Sciatic nerve (tissue), 2 donors: ENCODE measurements at places on chromosomes 3 and 15. TPM values are rescaled to one million over a fixed set of nuclear protein-coding genes. Genes with fewer than 3 reads are reported as not detected.

POTEB3 gene
- total RNA-seq = not detected

MBNL1 gene
- 215 TPM for total RNA-seq

PLIN1 gene
- 57.4 TPM for total RNA-seq

LNP1 gene
- total RNA-seq = 3.4 TPM

ACKR4 gene
- total RNA-seq = 3.1 TPM

CELSR3 gene
- total RNA-seq = 1.5 TPM

CGGBP1 gene
- total RNA-seq = 69.2 TPM

DZIP1L gene
- total RNA-seq = 37.5 TPM

LRTM1 gene
- not detected for total RNA-seq

TGM5 gene
- not detected for total RNA-seq

GBE1 gene
- total RNA-seq = 40.1 TPM

ACOX2 gene
- 31.0 TPM for total RNA-seq

HRG gene
- total RNA-seq = not detected

GRCh38 chr3:151395806-151396205 lies 11.3 kb upstream of the P2RY12 start:
- DNase-seq = no peak

DNA sequence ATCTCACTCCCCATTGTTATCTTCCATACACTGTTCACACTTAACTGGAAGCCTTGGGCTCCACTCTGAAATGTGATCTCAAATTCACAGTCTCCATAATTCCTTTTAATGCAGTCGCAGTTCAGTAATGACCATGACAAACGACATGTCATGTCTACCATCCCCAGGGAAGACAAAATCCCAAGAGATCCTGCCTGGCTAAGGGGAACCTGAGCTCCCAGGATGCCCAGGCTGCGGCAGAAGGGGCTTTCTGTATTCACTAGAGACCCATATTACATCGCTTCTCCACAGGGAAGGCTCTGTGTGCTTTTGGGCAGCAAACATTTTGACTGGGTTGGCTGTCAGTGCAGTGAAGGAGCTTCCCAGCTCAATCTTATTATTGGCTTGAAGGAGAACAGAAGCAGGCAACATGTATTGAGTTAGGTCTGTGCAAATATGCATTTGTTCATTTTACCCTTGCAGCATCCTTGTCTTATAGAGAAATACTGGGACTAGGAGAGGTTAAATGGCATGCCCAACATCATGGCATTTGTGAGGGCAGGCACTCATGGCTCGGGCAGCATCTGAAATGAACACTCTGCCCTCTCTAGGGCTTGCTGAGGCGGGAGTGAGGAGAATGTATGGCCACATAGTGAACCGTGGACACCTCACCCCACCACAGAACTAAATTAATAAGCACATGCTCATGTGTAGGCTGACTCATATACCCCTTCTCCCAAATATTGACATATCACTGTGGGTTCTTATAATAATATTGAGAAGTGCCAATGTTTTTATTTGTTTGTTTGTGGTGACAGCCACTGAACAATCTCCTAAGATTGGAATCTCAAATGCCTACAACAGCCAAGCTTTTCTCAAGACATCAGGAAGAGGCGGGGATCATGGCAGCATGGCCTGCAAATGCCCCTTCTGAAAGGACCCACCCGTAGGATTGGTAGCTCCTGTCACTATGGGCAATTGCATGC lies 141.6 kb upstream of the FOXB1 start:
- DNase-seq = no peak

DNA sequence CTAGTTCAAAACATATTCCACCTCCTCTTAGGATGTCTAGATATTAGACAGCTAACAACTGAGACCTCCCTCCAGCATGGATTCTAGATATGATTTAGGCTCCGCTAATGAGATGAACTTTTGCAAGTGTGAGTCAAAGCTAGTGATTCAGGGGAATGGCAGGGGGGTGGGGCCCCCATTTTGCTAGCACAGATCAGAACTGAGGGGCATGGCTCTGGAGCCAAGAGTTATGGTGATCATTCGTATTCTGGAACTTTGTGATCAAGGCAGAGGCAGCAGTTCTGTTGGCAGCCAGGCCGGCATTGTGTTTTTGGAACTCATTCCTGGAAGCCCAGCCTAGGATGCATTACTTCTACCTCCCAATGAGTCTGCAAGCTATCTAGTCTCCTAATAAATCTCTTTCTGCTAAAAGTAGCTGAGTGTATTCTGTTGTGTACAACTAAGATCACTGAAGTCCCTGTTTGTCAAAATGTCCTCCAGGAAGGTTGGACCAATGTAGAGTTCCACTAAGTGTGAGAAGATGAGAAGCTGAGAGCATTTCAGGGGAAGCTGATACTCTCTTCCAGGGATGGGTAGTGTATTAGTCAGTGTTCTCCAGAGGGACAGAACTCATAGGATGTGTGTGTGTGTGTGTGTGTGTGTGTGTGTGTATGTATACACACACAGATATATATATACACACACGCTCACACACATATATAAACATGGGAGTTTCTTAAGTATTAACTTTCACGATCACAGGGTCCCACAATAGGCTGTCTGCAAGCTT lies 312.7 kb downstream of the TLE3 start:
- no peak for DNase-seq

DNA sequence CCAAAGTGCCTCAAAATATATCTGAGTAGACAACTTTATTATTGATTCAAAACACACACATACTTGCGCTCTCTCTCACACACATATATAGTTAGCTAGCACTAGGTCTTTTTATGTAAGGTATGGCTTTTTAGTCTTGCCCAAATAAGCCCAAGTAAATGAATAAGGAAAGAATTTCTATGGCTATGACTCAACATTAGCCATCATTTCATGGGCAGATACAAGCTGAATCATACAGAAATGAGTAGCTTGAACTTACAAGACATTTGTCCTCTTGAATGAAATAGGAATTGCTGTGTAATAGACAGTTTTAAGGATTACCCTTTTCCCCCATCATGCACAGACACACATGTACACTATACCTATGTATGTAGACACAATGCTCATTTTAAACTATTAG lies 4.9 kb downstream of the CADPS start:
- DNase-seq = no peak

DNA sequence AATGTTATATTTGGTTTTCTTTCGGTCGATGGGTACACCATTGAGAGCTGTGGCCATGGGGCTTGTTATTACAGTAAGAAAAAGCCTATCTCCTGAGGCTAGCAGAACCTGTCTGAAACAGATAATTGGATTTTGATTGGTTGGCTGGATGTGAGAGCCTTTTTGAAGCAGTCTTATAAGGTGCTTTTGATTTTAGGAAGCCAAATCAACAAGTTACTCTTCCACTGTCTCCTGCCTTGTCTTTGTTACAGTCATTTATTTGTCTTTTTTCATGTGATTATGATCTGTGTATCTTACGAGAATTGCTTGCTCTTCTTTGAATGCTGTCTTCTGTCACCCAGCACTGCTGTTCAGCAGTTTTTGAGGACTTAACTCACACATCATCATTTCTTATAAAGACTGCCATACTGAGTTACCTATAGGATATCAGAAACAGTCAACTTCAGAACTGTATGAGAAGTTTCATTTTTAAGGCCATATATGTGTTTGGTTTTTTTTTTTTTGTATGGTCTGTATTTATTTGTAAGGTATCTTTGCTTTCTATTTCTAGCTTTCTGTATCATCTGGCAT lies 51.1 kb downstream of the MEF2A start:
- no peak for DNase-seq

DNA sequence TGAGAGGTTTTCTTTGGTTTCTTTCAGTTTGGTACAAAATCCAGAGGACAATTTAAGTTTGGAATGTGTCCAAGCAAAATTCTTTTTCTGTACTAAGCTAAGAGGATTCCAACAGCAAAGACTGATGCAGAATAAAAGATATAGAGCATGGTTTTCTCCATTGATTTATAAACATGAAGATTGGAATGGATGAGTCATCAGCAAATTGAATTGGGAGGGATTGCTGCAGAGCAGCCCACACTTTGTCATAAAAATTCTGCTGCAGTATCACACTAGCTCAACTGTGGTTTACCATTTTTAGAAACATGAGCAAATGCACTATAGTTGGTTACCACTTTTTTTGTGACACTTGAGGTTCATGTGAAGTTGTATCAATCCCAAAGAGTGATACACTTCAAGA lies 16.1 kb upstream of the LARP6 start:
- DNase-seq = no peak

DNA sequence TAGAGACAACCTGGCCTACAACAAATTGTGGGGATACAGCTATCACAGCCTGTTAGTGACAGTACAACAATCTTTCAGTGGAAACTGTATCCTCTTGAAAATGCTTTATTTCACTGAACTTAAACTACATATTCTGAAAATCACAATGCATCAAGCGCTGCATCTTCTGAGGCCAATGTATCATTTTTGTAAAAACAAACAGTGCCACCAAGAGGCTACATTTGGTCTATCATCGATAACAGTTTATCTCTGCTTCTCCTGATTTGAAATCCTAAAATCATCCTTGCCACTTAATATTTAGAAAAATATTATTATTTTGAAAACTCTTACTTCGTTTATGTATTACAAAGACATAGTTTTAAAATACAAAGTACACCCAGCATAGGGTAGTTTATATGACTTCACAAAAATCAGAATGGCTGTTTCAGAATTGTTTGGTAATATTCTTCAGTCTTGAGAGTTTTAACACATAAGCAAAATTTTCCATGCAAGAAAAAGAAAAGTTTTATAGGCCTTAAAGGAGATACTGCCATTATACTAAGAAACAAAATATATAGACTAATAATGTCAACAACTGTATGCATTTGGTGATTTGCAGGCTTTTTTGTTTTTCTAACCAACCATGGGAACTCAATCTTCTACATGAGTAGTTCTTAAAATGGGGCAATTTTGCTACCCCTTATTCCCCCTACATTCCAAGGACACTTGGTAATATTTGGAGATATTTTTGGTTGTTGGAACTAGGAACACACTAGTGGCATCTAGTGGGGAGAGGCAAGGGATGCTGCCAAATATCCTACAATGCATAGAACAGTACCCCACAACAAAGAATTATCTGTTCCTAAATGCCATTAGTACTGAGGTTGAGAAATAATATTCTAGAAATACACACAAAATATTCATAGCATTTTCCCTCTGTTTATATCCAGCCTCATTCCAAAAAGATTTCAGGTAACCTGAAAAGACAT lies 42.3 kb downstream of the WDR72 start:
- DNase-seq = no peak

- no peak for DNase-seq
These were observed 8.6 kb upstream of the TRIM59 start for GRCh38 chr3:160458151-160458550.

- DNase-seq = no peak
These were observed 55.2 kb downstream of the TIPARP start for GRCh38 chr3:156729460-156730179.

DNA sequence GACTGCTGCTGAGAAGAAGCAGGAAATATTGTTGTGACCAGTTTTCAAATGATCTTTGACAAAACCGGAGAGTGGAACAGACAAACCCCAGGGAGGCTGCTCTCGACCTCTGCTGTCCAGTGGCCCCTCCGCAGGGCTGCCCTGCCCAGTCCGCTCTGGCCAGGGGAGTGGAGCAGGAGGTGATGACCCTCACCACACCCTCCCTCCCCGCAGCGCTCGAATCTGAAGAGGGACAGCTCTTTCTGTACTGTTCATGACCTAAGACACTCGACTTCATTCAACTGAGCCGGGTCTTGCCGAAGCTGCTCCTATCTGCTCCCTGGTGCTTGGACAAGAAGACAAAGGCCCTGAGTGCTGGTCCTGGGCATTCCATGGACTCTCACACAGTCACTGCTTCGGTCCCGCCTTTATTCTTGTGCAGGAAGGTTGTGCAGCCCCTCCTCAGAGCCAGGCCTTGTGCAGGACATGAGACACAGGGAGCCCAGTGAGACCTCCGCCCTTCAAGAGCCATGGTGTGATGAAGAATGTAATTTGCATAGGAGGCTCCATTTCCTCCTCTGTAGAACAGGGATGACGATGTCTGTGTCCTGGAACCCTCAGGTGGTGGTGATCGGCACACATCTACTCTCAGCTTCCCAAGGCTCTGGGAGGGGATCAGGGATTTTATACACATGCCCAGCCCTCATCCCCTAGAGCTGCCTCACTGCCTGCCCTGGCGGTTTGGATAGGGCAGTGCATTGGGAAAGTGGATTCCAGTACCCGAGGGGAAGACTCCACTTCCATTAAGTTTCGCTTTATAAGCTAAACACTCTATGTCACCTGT lies 97.1 kb upstream of the PRR20G start:
- DNase-seq = no peak

DNA sequence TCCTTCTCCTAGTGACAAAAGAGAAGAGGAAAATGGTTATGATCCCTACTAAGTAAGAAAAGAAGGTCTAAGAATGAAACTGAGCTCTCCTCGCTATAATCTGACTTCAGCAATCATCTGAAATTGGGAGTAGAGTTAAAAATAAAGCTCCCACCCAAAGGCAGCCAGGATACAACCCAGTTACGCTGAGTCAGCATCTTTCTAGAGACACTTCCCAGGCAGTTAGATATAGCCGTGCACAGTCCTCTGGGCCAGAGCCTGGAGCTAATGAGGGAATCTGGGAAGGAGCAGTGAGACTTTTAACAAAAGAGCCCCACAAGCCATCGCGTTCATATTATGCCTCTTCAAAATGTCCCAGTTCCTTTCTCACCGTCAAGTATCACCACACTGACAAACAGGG lies 39.1 kb upstream of the SETMAR start:
- DNase-seq = no peak

GRCh38 chr3:31544634-31545033 lies 11.9 kb downstream of the STT3B start:
- no peak for DNase-seq

GRCh38 chr3:129613367-129613740 lies 6.9 kb upstream of the PLXND1 start:
- no peak for DNase-seq

- DNase-seq = no peak
These were observed 84.9 kb upstream of the SPATA12 start for GRCh38 chr3:56975567-56975966.

DNA sequence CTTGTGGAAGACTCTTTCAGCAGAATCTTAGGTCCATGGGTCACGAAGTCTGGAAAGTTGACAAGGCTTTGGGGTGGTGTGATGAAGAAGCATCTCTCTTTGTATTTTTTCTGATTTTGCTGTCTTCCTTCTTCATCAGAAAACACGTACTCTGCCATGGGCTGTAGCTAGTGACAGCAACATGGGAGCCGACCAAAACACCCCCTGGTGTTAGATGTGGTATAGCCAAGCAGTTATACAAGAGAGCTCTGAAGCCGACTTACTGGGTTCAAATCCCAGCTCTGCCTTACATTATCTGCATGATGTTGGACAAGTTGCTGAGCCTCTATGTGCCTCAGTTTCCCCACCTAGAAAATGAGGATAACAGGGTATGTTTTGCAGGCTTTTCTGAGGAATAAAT lies 32.9 kb upstream of the LYZL4 start:
- DNase-seq = no peak

- no peak for DNase-seq
These were observed 1071.9 kb downstream of the IGSF11 start for GRCh38 chr3:117962750-117963149.
